ENCODE measurements at places on chromosomes 12 and 14.

- DNase-seq, result no peak
These were observed 36.7 kb downstream of the PRMT8 start for GRCh38 chr12:3527736-3528135.

DNA sequence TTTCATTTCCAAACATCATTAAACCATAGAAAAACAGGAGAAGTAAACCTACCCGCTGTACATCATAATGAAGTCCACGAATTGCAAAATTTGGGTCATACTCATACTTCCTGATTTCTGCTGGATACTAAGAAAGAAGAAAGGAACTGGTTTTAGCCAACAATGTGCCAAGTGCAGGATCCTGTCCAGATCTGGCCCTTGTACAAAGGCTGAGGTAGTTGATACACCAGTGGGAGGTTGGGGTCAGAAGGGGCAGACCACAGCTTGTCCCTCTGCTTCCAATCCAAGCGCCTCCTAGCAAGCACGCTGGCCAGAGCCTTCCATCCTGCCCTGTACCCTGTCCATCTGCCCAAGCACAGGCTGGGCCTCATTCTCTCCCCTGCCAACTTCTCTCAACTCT is 34.2 kb downstream of the NT5DC3 start:
- no peak for DNase-seq

GRCh38 chr12:125093681-125094330 is 28.6 kb downstream of the AACS start:
- no peak for DNase-seq

- DNase-seq, result peak; percentile 64
These were observed 15.3 kb upstream of the ADSS1 start for GRCh38 chr14:104708606-104709268.

- DNase-seq, result no peak
These were observed 21.0 kb upstream of the MAP1LC3B2 start for GRCh38 chr12:116538076-116538591.

- no peak for DNase-seq
These were observed 10.4 kb downstream of the SLC15A4 start for GRCh38 chr12:128813392-128813791.

DNA sequence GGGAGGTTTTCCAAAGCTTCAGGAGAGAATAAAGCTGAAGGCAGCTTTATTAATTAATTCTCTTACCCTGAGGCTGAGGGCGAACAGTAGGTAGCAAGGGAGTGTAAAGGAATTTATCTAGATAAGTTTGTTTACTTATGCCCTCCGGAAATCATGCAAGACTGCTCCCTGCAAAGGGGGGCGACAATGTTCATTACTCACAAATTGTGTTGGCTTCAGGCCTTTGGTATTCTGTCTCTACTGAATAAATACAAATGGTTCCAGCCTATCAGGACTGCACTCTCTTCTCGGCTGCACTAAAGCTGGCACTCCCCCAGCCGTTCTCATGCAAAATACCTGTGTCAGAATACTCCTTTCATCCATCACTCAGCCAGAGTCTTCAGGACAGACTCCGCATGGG is 120.8 kb downstream of the PPHLN1 start:
- no peak for DNase-seq

DNA sequence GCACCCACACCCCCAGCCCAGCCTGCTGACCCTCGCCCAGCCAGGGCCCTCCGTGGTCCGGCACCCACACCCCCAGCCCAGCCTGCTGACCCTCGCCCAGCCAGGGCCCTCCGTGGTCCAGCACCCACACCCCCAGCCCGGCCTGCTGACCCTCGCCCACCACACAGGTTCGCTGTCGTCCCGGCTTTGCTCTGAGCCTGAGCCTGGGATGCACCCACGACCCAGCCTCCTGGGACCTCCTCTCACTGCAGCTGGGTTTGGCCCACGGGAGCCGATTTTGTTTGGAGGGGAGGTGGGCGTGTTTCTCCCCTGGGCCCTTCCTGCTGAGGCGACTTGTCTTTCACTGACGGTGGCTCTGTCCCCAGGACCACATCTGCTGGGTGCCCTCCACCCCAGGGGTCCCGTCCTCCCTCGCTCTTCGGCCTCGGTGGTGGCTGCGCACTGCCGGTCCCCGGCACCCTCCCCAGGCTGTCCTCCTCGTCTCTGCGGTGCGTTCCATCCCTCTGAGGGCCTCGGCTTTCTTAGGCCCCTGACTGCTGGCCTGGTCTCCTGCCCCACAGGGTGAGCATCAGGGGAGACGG is 83.8 kb downstream of the GALNT9 start:
- DNase-seq, result no peak
